NCI-H1092 (cell line): ENCODE measurements at places on chromosomes 6 and 20.

DNA sequence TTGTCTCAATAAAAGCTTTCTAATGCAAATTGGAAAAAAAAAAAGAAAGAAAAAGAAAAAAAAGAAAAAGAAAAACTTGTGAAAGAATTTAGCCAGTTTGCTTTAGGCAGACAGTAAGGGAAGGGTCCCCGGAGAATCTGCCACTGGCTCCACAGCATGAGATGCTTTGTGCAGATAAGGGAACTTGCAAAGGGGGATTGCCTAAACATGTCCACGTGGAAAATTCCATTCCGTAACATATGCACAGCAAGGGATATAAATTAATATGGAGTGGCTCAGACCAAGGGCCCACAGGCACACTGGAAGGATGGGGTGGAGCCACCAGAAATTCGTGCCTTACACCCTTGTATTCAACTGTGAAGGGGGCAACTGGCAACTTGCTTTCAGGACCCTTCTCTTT lies 45.4 kb downstream of the MKKS start:
- no peak for DNase-seq

DNA sequence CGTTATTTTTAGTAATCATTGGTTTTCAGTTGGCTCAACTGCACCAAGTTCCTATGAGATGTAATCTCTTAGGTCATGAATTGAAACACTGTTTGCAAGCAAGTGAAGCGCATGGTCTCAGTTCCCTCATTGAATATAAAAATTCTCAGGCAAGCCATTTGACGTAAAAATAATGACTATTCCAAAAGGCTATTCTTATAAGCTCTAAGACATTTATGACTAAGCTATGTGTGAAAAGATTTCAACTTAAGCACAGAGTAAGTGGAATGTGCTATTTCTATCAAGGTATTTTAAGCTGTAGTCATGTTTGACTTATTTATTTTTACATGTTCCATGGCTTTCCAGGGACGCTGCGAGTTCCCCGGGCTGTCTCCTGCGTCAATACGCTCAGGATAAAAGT lies 248.5 kb downstream of the THBS2 start:
- DNase-seq = no peak

DNA sequence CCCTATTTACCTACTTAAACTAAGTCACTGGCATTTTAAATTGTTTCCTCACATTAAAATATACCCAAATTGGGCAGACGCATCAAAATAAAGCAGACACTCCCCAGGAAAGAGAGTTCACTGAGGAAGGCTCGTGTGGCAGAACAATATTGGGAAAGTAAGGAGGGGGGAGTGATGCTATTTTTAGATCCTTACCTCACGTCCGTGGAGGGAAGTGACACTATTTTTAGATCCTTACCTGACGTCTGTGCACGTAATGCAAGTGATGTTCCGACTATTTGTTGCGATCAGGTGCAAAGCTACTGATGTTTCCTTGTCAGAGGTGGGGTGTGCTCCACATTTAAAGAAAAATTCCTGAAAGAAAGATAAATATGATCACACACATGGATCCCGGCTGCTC lies 699.2 kb upstream of the AGPAT4 start:
- no peak for DNase-seq

GRCh38 chr6:66226109-66226508 lies 519.1 kb upstream of the EYS start:
- DNase-seq = peak; percentile 15

GRCh38 chr6:13048113-13048512 lies 280.2 kb downstream of the TBC1D7 start:
- DNase-seq = no peak

- peak; percentile 58 for DNase-seq
Measured at GRCh38 chr6:27772261-27773001, 139.8 kb downstream of the OR2B2 start.

- no peak for DNase-seq
Measured at GRCh38 chr6:142716097-142716496, 228.9 kb downstream of the HIVEP2 start.

DNA sequence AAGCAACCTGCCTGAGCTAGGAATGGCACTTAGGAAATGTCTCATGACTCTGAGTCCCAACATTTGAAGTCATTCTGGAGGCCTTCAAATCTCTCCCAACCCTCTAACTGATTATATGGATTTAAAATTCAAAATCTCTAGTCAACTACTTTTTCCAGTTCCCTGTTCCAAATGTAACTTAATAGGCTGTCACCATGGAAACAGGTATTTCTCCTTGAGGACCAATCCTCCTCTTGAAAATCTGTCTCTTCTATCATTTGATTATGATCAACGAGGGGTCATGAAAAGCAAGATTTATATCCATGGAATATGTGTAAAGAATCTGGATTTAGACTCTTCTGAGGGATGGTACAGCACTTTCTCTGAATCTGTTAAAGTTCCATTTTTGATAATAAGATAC lies 127.3 kb upstream of the DTNBP1 start:
- DNase-seq = no peak

DNA sequence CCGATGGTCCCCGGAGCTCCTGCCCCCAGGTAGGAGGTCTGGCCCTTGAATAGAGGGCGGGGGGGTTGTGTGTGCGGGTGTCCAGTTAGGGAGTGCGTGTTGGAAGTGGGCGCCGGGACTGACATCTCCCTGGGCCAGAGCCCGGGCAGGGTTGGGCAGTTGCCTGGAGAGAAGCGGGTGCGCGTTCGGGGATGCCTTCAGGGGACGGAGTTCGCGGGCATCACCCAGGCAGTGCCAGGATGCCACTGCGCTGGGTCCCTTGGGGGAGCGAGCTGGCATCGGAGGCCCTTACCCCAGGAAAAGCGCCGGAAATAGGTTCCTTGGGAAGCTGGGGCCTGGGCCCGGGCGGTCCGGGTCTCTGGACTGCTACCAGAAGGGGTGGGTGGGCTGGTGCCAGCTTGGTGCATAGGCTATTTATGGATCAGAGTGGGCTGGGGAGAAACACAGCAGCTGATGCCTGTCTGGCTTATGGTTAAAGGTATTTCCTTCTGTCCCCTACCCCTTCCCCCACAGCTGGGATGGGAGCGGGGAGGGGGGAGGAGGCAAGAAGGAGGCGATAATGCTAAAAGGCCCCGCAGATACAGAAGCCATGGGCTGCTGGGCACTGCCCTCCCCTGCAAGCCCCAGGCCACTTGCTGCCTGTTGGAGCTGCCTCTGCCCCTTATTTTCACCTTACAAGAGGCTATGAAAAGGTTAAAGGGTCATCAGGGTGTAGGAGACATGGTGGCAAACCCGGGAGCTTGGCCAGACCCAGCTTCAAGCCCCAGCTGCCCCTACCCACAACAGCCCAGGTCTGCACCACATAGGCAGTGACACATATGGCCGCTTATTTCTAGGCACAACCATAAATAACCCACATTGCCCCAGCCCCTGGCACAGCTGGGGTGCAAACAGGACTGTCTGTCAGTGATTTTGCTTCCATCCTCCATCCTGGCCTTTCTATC lies 638 bp downstream of the PACSIN1 start:
- DNase-seq = no peak

GRCh38 chr6:121653624-121654008 lies 218.2 kb downstream of the GJA1 start:
- no peak for DNase-seq

- DNase-seq = no peak
Measured at GRCh38 chr20:49112596-49113274, 66.6 kb downstream of the CSE1L start.

DNA sequence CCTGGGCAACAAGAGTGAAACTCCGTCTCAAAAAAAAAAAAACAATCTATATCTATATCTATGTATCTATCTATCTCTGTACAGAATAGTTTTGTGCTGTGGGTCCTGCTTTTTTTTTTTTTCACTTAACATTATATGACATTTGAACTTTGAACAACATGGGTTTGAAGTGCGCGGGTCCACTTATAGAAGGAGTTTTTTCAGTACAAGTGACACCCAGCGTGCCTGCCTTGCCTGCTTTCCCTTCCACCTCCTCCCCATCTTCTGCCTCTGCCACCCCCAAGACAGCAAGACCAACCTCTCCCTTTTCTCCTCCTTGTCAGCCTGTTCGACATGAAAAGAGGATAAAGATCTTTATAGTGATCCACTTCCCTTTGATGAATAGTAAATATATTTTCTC lies 102.2 kb upstream of the KCNG1 start:
- DNase-seq = no peak

GRCh38 chr6:148617530-148617929 lies 129.3 kb upstream of the UST start:
- no peak for DNase-seq

DNA sequence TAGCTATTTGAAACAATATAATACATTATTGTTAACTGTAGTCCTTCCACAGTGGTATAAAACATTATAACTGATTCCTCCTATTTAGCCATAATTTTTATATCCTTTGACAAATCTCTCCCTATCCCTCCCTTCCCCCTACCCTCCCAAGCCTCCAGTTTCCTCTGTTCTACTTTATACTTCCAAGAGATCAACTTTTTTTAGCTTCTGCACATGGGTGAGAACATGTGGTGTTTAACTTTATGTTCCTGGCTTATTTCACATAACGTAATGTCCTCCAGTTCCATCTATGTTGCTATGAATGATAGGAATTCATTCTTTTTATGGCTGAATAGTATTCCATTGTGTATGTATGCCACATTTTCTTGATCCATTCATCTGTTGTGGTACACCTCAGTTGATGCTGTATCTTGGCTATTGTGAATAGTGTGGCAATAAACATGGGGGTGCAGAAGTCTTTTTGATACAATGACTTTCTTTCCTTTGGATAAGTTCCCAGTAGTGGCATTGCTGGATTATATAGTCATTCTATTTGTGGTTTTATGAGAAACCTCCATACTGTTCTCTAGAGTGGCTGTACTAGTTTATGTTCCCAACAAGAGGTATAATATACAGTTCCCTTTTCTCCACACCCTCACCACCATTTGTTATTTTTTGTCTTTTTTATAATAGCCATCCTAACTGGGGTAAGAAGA lies 205.0 kb downstream of the KCNQ5 start:
- DNase-seq = no peak

- DNase-seq = no peak
Measured at GRCh38 chr6:42049948-42050296, 402 bp upstream of the TAF8 start.

- DNase-seq = no peak
Measured at GRCh38 chr6:15401769-15402250, 155.9 kb downstream of the JARID2 start.

- DNase-seq = no peak
Measured at GRCh38 chr20:48709058-48709691, 118.6 kb downstream of the PREX1 start.
